ENCODE measurements at places on chromosomes 2 and 18.

- no peak for DNase-seq
Observed at GRCh38 chr2:27290549-27290948, 8.3 kb downstream of the TRIM54 start.

DNA sequence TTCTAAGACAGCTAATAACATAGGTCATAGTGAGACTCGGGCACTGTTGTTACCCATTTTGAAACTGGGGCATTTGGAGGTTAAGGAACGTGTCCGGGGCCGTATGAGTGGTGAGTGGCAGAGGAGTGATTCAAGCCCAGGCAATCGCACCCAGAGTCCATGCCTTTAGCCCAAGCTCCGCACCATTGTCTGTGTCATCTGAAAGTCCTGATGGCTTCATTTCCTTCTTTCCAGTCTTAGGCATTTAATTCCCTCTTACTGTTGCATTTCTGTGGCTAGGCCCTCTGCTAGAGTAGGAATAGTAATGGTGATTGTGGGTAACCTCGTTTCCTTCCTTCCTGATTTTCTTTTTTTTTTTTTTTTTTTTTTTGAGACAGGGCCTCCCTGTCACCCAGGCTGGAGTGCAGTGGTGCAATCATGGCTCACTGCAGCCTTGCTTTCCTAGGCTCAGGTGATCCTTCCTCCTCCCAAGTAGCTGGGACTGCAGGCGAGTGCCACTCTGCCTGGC is 49.8 kb upstream of the ASB1 start:
- no peak for DNase-seq

- peak; percentile 49 for DNase-seq
Observed at GRCh38 chr18:49059028-49059834, 108.5 kb upstream of the SMAD7 start.

GRCh38 chr2:159880729-159881128 is 82.7 kb upstream of the CD302 start:
- no peak for DNase-seq

GRCh38 chr2:130391872-130392670 is 36.2 kb downstream of the PTPN18 start:
- no peak for DNase-seq

GRCh38 chr18:42068030-42068429 is 113.0 kb downstream of the PIK3C3 start:
- DNase-seq = no peak

- no peak for DNase-seq
Observed at GRCh38 chr18:79463424-79463960, 67.8 kb downstream of the NFATC1 start.

DNA sequence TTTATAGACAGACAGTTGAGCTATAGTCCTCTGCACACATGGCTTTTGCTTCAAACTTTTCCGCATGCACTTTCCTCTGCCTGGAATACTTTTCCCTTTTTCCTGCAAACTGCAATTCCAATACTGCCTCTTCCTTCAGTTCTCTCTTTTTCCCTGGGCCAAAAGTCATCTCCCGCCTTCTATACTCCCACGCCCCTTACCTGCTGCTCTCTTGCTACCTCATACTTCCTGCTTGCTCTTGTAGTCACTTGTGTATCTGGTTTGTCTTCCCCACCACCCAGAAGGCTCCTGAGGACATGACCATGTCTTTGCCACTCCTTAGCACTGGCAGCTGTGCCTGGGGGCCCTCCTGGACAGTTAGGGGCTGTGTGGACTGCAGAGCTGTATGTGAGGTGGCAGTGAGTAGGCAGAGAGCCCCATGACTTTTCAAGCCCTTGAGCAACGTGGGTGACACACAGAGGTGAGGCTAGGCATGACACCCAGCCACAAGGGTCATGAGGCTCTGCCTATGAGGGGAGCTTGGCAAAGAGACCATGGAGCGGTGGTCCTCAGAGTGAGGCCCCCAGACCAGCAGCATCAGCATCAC is 23.2 kb downstream of the SPEG start:
- no peak for DNase-seq

DNA sequence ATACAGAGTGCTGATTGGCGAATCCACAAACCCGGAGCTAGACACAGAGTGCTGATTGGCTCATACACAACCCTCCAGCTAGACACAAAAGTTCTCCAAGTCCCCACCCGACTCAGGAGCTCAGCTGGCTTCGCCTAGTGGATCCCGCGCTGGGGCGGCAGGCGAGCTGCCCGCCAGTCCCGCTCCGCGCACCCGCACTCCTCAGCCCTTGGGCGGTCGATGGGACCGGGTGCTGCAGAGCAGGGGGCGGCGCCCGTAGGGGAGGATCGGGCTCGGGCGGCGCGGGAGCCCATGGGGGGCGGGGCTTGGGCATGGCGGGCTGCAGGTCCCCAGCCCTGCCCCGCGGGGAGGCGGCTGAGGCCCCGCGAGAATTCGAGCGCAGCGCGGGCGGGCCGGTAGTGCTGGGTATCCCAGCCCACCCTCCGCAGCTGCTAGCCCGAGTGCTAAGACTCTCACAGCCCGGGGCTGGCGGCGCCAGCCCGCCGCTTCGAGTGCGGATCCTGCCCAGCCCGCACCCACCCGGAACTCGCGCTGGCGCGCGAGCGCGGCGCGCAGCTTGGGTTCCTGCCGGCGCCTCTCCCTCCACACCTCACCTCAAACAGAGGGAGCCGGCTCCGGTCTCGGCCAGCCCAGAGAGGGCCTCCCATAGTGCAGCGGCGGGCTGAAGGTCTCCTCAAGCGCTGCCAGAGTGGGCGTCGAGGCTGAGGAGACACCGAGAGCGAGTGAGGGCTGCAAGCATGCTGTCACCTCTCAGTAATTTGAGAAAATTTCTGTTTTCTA is 75.5 kb upstream of the ATP5MC3 start:
- no peak for DNase-seq

Data from NCI-H2227 treated with DMSO at 0.1 percent for 48 hours (cell line).